ENCODE measurements at places on chromosomes 3 and 15.

DNA sequence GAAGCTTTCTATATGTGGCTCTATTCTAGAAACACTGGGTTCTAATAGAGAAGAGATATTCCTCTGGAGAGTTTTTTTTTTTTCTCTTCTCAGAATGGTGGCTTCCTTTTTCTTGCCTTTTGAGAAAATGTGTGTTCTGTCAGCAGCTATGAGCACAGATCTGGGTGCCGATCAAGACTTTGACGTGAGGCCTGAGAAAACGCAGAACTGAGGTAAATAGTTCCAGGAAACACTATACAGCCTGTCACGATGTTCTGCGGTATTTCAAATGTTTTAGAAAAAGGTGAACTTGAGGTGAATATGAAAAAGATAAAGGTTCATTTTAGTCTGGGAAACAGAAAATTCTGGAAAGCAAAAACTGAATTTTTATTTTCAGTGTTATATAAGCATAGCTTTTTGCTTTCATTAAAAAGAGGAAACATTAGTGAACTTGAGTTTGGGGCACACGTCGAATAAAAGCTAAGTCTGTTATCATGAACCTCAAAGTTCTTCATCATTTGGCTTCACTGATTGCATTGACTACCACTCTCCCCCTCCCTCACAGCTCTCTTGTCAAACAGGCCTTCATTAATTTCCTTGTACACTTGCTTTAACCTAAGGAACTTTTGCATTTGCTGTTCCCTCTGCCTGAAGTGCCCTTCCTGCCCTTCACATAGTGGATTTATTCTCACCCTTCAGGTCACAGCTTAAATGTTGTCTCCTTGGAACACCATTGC is 265.1 kb downstream of the NFKBIZ start:
- peak; percentile 37 for DNase-seq

DNA sequence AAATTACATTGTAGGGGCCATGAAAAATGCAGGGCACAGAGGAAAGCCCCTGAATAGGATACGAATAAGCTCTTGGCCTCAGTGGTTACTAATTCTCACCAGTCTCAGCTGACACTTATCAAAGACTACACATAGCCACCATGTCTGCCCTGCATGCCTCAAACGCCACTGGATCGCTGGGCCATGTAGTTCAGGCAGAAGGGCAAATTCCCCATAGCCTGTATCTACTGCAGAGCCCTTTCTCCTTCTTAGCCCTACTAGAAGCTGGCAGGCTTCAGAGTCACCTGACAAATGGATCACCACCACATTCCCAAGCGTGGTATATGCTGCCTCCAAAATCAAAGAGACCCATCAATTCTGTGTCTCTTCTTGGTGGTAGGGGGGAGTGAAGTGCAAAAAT is 177.4 kb downstream of the MINAR1 start:
- DNase-seq = no peak

DNA sequence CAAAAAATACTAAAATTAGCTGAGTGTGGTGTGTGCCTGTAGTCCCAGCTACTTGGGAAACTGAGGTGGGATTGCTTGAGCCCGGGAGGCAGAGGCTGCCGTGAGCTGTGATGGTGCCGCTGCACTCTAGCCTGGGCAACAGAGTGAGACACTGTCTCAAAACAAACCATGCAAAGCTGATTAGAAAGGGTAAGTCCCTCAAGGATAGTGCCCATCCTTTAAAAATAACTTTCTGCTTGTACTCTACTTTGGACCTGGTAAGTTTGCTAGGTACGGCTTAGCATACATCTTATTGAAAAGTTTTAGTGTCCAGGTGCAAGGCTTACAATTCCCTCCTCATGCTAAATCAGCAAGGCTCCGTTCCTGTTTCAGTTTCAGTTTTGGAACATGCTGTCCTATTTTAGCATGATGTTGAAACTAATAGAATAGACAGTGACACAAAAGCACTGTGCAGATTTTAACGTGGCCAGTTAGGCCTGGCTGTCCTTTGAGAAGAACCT is 21.4 kb downstream of the FEM1B start:
- peak; percentile 61 for DNase-seq

GRCh38 chr3:177713928-177714900 is 516.9 kb upstream of the TBL1XR1 start:
- DNase-seq = no peak

- DNase-seq = no peak
Observed at GRCh38 chr3:59764171-59764570, 714.3 kb upstream of the CFAP20DC start.

DNA sequence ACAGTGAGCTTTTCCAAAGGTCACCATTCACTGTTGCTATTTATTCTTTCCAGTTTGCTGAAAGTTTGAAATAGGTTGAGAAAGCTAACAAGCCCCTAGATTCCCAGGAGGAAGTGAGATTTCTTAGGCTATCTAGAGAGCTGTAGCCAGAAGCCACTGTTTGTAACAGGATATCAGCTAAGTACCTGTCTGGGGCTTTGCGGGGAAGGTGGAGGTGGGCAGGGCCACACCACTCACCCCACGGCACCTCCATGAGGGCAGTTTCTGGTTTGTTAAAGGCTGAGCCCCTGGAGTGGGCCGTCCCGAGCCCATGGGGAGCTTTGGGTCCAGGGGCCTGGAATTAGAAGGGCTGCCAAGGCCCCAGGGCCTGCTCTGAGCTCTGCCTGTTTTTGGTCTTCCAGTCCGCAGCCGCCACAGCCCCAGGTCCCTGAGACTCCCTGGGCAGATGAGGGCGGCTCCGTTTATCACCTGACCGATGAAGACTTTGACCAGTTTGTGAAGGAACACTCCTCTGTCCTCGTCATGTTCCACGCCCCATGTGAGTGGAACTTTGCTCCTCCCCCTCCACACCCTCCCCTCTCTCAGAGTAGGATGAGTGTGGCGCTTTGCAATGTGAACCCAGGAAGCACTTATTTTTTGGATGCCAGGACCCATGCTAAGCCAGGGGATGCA is 63.4 kb downstream of the PDIA5 start:
- DNase-seq = no peak

GRCh38 chr3:100159331-100160153 is 45.2 kb upstream of the FILIP1L start:
- DNase-seq = no peak

GRCh38 chr3:56269755-56270535 is 198.3 kb downstream of the ERC2 start:
- no peak for DNase-seq

DNA sequence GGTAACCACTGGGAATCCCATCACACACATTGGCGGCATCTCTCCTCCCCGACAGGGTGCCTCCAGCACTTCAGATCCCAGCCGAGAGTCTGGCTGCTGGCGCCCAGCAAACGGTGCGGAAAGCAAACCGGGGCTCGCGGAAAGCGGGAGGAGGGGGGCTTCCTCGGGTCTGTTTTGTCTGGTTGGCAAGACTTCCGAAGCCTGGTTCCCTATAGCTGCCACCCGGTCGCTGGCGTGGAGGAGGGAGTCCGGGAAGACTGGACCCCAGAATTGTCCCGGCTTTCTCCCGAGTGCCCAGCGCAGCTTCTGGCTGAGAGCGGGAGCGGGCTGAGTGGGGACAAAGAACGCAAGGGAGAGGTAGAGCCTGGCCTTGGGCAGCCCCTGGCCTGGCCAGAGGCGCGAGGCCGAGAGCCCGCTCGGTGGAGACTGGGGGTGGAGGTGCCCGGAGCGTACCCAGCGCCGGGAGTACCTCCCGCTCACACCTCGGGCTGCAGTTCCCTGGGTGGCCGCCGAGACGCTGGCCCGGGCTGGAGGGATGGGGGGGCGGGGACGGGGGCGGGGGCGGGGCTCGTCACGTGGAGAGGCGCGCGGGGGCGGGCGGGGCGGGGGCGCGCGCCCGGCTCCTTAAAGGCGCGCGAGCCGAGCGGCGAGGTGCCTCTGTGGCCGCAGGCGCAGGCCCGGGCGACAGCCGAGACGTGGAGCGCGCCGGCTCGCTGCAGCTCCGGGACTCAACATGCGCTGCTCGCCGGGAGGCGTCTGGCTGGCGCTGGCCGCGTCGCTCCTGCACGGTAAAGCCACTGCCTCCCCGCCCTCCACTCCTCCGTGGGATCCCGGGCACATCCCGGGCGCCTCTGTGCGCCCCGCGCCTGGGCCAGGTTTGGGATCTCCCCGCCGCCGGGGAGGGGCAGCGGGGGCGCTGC is at the start of gene CHRNA7:
CHRNA7 (plus strand) TSS at position 654 of the 920 bp plus-strand sequence; CDS start at position 734, 80 bp downstream.
- DNase-seq = peak; percentile 53

DNA sequence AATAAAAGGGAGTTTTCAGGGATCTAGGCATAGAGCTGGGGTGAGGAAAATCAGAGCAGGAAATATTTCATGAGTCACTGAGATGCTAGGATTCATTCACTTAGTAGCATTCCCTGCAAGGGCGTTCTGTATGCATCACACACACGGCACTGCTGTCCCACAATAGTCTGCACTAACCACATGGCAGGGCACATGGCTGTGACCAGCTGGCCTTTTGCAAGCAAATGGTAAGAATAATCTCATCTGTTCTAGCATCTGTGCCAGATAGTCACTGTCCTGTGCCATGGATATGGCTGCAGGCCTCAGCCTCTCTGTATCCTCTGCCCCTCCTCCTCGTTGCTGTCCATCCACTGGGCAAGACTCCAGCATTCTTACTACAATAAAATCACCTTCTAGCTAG is 37.8 kb downstream of the BOC start:
- DNase-seq = no peak

DNA sequence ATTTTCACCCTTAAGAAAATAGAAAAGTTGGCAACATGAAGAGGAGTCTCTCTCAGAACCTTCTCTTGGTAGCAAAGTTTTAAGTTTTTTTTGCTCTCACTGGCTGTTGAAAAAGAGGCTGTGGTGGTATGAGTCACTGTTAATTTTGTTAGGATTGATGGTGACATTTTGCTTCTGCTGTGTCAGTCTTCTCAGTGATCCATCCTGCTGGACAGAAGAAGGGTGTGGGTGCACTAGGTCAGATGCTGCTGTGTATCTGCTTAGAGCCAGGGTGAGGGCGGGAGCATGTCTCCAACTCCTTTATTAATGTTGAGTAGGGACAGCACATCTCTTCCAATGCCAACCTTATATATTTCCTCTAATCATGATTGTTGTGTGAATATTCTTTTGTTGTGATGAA is 369.5 kb downstream of the FEZF2 start:
- DNase-seq = no peak

- DNase-seq = no peak
Observed at GRCh38 chr3:71180524-71180923, 403.0 kb downstream of the FOXP1 start.

GRCh38 chr3:187213616-187214015 is 16.3 kb downstream of the RTP1 start:
- DNase-seq = no peak

DNA sequence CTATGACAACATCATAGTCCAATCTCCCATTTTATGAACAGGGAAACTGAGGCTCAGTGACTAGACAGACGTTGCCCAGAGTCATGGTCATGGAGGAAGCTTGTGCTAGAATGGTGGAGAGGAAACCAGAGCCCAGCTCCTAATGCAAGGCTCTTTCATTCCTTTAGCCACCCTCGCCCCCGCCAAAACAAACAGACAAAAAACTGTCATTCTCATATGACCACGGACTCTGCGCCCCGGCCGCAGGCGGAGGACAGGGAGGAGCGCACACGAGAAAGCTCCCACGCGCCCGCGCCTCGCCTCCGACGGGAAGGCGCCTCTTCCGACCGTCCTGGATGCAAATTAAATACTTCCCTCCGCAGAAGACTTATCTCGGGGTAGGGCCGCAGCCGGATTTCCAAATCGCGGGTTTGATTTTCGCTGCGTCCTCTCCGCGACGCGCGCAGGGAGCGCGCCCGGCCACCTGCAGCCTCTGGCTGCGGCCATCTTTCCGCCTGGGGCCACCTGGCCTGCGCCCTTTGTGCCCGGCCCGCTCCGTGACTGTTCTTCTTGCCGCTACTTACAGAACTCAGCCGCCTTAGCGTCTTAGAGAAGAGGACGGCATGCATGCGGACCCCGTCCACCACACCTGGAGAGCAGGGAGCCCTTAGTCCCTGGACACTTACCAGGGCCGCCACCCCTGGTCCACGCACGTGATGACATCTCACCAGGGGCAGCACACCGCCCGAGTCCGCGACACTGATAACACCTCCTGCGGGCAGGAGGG is 670 bp upstream of the ATP13A3 start:
- peak; percentile 50 for DNase-seq

DNA sequence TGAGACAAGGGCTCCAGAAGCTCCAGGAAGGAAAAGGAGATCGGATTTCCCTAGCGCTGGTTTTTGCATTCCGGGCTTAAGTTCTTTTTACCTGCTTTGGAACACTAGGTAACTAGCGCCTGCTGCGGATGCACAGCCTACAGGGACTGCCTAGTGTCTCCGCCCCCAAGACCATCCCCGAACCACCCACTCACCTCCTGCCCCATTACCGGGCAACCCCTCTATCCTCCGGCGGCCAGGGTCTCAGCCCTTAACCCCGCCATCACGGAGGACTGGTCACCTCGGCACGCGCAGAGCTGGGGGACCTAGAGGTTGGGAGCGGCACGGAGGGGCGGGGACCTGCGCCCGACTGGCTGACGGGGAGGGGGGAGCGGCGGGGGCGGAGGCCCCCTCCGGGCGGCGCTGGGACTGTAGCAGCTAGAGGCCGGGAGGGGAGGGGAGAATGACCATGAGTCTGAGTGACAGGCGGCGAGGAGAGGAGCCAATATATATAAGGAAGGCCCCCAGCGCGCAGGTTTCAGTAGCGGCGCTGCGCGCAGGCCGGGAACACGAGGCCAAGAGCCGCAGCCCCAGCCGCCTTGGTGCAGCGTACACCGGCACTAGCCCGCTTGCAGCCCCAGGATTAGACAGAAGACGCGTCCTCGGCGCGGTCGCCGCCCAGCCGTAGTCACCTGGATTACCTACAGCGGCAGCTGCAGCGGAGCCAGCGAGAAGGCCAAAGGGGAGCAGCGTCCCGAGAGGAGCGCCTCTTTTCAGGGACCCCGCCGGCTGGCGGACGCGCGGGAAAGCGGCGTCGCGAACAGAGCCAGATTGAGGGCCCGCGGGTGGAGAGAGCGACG is at the start of gene DLL4:
DLL4 (plus strand) TSS at position 520 of the 839 bp plus-strand sequence. CDS start 329 bp downstream, outside the sequence.
- DNase-seq = peak; percentile 43

DNA sequence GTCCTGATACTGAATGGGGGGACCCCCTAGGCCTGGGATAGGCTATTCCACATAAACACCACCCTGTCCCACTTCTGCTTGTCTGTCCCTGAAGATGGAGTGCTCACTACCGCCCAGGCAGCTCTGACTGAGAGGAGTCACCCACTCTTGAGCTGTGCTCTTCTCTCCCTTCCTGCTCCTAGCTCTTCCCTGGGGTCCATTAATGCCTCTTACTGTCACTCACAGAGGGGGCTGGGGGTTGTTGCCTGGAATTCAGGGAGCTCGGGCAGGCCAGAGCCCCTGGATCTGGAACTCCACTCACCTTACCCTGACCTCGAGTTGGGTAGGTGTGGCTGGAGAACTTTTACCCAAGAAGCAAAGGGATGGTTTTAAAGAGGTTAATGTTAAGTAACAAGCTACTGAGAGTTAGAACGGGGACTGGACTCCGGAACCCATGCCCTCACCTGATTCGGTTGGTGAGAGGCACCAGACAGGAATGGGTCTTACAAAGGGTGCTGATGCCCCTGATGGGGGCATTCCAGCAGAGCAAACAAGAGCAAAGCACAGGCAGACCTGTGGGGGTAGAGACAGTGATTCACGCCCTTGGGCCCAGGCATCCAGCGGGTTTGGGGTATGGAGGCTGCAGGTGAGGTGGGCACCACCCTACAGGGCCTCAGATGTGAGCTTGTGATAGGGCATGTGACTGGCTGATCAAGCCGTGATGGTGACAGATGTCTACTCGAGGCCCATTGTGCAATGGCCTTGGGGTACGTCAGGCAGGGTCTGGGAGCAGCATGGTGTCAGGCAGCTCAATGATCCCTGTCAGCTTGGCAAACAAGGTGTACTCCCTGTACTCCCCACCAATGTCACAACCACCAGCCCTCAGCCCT is 5.4 kb downstream of the NBEAL2 start:
- no peak for DNase-seq

GRCh38 chr3:24220859-24221657 is 273.6 kb downstream of the THRB start:
- no peak for DNase-seq
